ENCODE measurements at places on chromosomes 12 and 14.

GRCh38 chr12:123077298-123078119 is 73.4 kb downstream of the PITPNM2 start:
- no peak for DNase-seq

DNA sequence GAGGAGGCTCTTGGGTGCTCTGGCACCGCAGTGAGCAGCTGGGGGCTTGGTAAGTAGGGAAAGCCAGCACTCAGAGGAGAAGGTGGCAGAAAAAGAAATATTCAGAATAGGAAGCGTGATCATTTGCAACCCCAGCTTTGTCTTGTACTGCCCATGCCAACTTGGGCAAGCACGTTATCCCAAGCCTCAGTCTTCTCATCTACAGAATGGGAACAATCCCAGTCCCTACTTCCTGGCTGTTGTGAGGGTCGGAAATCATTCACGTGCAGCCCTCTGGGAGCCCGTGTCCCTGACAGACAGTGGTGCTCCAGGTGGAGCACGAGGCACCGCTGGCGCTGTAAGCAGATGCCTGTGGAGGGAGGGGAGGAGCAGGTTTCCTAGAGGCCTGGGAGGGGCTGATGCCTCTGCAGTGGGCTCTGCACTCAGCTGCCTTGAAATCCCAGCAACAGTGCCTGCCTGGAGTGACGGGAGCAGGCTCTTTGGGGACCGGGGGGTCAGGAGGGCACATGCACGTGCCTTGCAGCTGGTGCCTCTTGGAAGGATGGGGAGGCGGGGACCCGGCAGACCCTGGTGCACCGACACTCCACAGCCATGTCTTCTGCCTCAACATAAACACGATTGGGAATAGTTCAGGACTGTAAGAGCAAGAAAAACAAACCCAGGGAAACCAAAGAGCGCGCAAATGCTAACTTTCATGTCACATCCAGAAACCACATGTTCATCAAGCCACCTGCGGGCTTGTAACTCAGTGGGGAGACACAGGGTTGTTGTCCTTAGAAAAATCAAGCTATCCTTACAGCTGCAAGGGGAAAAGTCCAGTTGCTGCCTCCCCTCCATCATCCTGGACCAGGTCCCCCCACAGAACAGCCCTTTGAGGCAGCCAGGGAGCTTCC is 86.5 kb upstream of the DIO3 start:
- no peak for DNase-seq

GRCh38 chr12:124904306-124905098 is 9.9 kb downstream of the UBC start:
- DNase-seq: no peak

GRCh38 chr12:55838361-55838760 is 4.4 kb downstream of the MMP19 start:
- DNase-seq: no peak

GRCh38 chr12:67193704-67194103 is 75.5 kb upstream of the CAND1 start:
- DNase-seq: no peak
